ENCODE measurements at places on chromosomes 2 and 18. TPM values are rescaled to one million over a fixed set of nuclear protein-coding genes. Genes with fewer than 3 reads are reported as not detected.

- DNase-seq: no peak
These were observed 12.3 kb downstream of the ARL6IP6 start for GRCh38 chr2:152730591-152731333.

GRCh38 chr2:109231428-109231827 is 102.4 kb downstream of the SH3RF3 start:
- DNase-seq: no peak

DNA sequence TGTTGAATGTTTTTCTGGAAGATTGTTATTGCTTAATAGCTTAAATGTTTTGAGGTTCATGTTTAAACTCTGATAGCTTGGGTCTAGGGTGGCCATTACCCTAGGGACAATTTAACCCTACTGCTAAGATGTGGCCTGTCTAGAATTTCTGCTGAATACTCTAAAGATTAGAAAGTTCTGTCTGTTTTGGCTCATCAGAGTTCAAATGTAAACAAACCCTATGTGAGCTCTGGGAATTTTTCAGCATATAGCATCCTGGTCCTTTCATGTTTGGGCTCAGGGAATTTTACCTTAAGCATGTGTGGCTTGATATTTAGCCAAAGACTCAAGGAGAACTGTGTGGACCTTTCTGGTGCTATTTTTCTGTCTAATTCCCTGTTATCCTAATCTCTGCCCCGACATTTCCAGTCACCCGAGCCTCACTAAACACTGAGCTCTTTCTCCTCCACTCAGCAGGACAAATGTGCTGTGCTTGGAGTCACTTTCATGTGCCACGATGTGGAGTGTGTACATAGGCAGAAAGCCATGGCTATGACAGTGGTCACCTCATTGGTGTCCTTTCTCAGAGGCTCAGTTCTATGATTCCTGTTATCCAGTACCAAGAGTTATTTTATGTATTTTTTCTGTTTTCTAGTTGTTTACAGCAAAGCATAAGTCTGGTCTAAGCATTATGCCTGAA is 492.5 kb upstream of the SPHKAP start:
- DNase-seq: no peak

- no peak for DNase-seq
These were observed 351.5 kb downstream of the NR4A2 start for GRCh38 chr2:155980941-155981560.

- no peak for DNase-seq
These were observed 958.9 kb downstream of the DCDC2C start for GRCh38 chr2:4662161-4662779.

DNA sequence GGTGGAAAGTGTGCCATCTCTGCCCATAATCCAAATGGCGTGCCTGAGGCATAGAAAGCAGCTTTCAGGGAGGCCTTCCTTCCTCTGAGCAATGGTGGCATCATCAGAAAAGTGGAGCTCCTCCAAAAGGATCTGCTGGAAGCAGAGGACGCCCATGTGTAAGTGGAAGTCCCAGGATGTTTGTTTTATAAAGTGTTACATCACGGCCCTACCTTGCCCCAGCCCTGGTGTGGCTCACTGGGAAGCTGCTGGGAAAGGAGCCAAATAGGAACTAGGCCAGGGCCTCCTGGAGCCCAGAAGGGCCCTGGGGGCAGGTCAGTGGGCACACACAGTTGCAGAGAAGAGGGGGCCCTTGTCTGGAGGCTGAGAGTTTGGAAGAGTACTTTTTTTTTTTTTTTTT is 4.2 kb upstream of the ODC1 start:
- peak; percentile 47 for DNase-seq

DNA sequence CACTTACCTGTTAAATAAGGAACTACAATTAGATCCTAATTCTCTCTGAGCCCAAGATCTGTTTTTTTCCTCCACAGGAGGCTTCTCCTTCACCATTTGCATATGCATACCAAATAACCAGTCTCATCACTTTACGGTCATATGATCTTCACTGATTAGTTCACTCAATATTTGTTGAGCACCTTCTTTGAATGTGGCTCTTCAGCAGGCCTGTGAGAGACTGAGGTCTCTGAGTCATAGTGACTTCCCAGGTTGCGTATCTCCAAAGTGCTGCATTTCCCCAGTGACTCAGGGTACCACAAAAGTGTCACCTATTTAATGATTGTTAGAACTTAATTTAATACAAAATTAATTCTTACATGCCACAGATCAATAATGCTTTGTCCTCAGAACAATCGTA is 108.8 kb upstream of the TRIB2 start:
- DNase-seq: peak; percentile 64

- no peak for DNase-seq
These were observed 1699.3 kb upstream of the TMEFF2 start for GRCh38 chr2:193894081-193894480.

DNA sequence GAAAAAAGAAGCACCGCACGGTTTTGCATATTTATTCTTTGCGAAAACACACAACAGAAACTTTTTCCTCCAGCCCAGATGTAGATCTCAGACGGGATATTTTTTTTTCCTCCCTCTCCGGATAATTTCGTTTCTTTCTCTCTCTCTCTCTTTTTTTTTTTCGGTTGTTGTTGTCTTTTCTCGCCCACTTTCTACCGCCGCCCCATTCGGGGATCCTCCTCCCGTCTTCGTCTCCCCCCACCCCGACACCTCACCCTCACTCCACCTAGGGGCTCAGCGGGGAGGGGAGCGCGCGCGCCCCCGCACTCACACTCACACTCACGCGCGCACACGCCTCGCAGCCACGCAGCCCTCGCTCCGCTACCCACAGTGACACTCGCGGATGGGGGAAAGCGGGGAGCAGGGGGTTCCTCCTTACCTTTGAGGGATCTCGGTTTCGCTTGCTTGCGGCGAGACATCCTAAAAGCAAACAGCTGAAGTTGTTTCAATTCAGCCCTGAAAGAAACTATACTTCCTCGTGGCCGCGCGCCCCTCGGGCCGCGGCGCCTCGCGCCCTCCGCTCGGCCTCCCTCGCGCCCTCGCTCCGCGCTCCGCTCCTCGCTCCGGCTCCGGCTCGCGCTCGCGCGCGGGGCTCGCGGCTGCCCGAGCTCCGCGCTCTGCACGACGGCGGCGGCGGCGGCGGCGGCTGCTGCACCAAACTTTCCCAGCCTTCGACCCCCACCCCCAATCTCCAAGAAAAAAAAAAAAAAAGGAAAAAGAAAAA is 1.3 kb downstream of the ZNF521 start:
- no peak for DNase-seq

- no peak for DNase-seq
These were observed 185.2 kb downstream of the ALPK2 start for GRCh38 chr18:58443671-58444070.

GRCh38 chr18:24736662-24737330 is 276.4 kb downstream of the HRH4 start:
- no peak for DNase-seq

- no peak for DNase-seq
These were observed 35.0 kb upstream of the IL1R2 start for GRCh38 chr2:101956465-101957438.

Gene PELI1
- 13.6 TPM for total RNA-seq

Gene CRACDL
- total RNA-seq: 1.4 TPM

Gene GPR55
- total RNA-seq: not detected

Gene GKN1
- not detected for total RNA-seq
